ENCODE measurements at places on chromosomes 12 and 14.
A peak's percentile ranks its signal among the peaks of the same experiment; 100 is the strongest.

DNA sequence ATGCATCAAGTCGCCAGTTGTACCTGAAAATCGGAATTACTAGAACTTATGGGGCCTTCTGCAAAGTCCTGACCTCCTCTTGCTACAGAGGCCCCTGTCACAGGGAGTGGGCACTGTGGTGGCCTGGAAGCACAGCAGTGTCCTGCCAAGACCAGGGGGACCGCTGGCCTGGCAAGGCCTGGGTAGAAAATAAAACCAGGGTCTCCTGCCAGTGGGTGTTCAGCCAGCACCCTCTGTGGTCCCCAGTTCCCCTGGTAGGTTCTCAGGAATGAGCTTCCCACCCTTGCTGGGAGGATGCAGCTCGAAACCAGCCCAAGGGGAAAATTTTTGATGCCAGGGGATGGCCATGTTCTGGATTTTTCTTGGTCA, 43.9 kb downstream of the RIN3 start:
- DNase-seq: no peak

DNA sequence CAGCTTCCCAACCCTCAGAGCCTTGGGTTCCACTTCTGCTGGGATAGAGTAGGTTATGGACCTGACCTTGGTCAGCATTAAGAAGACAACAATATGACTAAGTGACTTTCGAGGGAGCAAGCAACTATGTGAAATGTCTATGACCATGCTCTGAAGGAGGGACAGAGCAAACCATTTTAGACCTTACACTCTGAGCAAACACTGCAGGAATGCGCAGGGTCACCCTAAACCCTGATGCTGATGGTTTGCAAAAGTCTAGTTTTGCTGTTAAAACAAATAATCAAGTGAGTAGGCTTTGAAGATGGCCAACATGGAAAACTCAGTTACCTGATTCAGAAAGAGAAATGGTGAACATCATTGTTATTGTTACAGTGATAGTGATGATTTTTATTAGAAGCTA, 8.7 kb downstream of the ZCCHC8 start:
- no peak for DNase-seq

GRCh38 chr12:70555081-70555480, 82.1 kb downstream of the PTPRB start:
- DNase-seq: no peak

DNA sequence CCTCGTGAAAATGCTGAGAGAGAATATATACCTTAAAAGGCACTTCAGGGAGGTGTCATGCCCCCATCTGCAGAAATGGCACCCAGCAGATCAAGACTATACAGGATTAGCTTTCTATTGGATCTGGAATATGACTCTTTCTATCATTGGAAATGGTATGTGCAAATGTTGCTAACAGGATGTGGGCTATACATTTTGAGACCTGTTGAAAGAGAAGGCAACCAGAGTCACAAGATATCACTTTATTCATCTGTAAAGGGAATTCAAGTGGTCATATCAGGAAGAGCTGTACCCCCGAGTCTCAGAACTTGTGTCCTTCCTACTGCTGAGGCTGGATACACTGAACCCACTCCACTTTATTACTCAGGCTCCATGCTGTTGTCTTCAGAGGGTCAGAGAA, 46.1 kb upstream of the FRMD6 start:
- no peak for DNase-seq

DNA sequence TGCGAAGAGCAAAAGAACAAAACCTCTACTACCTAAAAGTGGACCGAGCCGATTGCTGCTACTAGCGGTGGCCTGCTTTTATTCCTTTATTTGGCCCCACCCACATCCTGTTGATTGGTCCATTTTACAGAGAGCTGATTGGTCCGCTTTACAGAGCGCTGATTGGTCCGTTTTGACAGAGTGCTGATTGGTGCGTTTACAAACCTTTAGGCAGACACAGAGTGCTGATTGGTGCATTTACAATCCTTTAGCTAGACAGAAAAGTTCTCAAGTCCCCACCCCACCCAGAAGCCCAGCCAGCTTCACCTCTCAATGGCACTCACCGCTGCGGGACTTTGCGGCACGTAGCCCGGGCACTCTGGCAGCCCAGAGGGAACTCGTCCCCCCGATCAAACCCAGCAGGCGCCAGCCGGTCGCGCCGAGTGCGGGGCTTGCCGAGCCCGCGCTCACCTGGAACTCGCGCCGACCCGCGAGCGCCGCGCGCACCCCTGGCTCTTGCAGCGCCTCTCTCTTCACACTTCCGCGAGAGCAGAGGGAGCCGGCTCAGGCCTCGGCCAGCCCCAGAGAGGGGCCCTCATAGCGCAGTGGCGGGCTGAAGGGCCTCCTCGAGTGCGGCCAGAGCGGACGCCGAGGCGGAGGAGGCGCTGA, 8.7 kb upstream of the FGD4 start:
- no peak for DNase-seq

- no peak for DNase-seq
Measured at GRCh38 chr14:99698642-99699041, 14.5 kb downstream of the CYP46A1 start.

GRCh38 chr14:71163842-71164629, 256.8 kb downstream of the PCNX1 start:
- DNase-seq: no peak

- no peak for DNase-seq
Measured at GRCh38 chr14:100658181-100658886, 68.4 kb upstream of the DLK1 start.

- DNase-seq: no peak
Measured at GRCh38 chr12:45224311-45224710, 8.4 kb downstream of the ANO6 start.

DNA sequence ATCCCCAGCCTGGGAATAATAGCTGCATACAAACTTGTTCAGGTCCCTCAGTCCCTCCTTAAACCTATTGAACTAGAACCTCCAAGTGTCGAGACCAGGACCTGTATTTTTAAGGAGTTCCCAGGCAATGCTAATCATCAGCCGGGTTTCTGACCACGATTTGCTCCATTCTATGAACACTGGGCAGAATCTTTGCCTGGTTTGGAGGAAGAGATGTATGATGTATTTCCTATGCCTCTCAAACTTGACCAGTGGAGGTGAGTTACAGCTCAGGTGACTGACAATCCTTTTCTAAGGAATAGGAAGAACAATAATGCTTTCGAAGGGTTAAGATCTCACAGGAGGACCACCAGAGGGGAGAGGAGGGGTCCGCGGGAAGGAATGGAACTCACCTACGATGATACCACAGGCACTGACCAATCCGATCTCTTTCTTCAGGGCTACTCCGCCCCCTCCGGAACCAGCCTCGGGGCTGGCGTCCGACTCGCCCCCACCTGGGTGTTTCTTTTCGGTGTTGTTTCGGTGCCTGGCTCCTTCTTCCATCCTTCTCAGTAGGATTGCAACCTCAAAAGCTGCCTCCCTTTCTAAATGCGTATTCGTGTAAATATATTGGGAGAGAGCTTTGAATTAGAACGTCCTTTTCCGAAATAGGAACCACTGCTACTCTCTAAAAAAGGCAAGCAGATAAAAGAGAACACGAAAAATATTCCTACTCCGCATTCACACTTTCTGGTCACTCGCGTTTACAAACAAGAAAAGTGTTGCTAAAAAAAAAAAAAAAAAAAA, 895 bp downstream of the SLC7A8 start:
- DNase-seq: no peak

DNA sequence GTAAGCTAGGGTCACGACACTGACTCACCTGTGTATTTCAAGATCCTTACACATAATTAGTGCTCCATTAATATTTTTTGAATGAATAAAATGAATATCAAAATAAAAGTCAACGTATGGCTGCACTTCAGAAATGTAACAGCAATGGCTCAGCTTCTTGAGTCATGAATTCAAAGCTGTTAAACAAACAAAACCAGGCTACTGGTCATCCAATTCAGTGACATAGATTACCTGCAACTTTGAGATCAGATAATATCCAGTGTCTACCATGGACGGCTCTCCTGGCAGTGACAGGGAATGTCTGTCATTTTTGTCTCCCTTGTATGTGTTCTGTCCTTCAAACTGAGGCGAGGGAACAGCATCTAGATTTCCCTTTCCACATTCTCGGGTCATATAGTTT, 225.6 kb downstream of the EFCAB11 start:
- no peak for DNase-seq

GRCh38 chr12:59070322-59070933, 150.1 kb upstream of the LRIG3 start:
- DNase-seq: no peak

GRCh38 chr14:67510836-67511235, 22.3 kb upstream of the PLEKHH1 start:
- no peak for DNase-seq

DNA sequence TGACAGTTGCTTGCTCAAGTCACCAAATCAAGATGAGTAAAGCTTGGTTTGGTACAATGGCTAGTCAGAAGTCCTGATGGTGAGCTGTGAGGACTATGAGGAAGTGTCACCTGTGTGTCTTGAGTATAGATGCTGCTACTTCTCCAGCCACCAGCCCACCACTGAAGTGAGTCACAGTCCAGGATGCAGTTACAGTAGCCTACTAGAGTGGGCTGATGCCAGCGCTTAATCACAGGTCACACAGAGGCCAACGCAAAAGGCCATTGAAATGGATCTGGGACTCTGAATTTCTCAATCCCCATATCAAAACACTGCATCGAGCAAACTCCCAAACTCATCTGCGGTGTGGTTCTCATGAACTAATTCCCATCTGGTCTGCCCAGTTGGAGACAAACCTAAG, 223.1 kb downstream of the ANO6 start:
- no peak for DNase-seq

DNA sequence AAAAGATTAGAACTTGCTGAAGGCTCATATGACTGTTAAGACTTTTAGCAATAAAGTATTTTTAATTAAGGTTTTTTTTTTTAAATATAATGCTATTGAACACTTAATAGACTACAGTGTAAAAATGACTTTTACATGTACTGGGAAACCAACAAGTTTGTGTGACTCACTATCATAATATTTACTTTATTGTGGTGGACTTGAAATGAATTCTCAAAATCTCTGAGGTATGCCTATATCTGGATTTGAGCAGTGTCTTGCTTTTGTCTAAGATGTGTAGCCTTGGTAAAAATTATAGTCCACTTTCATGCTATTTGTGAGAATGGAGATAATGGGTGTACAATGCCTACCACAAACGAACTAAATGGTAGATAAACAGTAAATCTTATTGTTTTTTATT, 33.9 kb upstream of the NAV3 start:
- DNase-seq: peak; percentile 8

- DNase-seq: peak; percentile 84
Measured at GRCh38 chr12:91111366-91112325, at the start of gene LUM. LUM (minus strand) TSS chr12:91111494; CDS start chr12:91108979, 2,515 bp downstream.

- no peak for DNase-seq
Measured at GRCh38 chr12:120264086-120264903, 1.2 kb downstream of the PXN start.

GRCh38 chr12:113087193-113087592, 30.7 kb downstream of the DTX1 start:
- no peak for DNase-seq

- DNase-seq: no peak
Measured at GRCh38 chr12:47735649-47736048, 10.4 kb upstream of the ENDOU start.

DNA sequence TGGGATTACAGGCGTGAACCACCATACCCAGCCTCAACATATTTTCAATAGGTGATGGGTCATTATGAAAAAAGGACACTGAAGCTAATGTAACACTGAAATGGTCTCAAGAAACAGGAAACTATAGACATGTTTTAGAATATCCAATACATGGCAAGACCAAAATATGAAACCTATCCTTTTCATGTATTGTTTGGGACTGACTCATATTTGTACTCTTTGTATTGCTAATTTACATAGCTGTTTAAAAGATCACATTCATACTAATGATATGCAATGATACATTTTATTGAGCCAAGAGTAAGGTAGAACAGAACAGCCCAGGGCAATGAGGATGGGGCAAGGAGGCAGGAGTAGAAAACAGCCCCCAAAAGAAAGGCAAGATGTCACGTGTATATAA, 32.6 kb downstream of the RESF1 start:
- DNase-seq: no peak

DNA sequence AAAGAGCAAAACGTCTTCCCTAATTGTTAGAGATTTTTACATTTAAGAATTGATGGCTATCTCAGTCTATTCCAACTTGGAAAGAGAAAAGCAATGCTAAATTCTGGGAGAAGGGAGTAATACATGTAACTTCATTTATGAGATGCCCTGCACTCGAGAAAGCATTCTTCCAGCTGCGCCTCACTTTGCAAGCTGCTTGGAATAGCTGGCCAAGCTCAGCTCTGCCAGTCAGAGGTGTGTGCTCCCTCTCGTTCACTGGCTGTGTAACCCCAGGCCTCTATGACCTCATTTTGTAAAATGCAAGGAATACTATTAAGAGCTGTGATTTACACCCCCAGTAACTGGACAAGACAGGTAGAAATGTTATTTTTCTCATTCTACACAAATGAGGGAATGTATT, 79.1 kb downstream of the OTX2 start:
- no peak for DNase-seq

GRCh38 chr14:37594238-37594970, 645 bp downstream of the FOXA1 start:
- DNase-seq: peak; percentile 34

DNA sequence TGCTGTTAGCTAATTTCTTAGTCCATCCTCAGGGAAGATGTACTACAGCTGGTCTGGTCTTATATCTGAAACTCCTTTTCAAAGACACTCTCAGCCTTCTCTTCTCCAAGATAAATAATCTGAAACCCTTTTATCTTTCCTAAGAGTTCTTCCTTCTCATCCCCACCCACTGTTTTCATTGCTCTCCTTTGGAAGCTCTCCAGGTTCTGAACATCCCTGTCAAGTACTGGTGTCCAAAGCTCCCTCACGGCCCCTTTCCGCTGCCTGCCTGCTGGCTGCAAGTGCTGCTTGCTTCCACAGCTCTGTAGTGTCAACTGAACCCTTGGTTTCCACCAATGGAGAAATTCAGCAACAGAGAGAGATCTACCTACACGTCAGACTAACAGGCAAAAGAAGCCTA, 6.6 kb upstream of the SLC6A13 start:
- DNase-seq: no peak

DNA sequence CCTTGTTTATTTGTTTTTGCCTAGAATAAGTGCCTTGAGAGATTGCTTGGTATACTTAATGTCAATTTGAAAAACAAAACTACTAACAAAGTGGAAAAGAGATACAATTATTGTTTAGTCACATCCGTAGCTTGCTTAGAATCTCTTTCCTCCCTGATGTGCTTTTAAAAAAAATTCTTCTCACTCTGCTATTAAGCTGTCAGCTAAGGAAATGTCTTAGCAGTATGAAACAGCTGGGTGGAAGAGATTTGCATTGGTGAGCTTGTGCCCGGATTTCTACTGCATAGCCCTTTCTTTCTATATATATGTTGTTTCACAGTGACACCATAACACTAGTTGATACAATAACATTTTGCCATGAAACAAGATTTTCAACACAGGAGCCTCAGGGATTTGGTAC, 229.4 kb upstream of the RGS6 start:
- no peak for DNase-seq

DNA sequence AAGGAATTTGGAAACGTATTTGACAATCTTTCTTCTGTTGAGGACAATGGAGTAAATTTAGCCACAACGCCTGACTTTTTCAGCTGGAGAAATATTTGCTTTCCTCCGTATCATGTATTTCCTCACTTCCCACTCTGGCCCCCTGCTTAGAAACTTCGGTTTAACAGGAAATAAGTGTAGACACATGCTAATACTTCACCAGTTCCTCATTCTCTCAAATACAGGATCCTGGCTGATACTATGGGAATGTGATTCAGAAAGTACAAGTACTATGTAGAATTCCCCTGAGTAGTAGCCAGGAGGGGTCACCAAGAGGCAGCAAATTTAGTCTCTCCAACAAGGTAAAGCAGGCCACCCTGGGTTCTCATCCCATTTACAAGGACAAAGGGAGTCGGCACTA, 58.0 kb downstream of the FAR2 start:
- DNase-seq: no peak

- DNase-seq: no peak
Measured at GRCh38 chr14:80845856-80846255, 95.7 kb downstream of the CEP128 start.
